Naive thymus-derived CD8-positive, alpha-beta T cell (primary cell): ENCODE measurements at places on chromosomes 1 and 21. TPM values are rescaled to one million over a fixed set of nuclear protein-coding genes. Genes with fewer than 3 reads are reported as not detected.

DNA sequence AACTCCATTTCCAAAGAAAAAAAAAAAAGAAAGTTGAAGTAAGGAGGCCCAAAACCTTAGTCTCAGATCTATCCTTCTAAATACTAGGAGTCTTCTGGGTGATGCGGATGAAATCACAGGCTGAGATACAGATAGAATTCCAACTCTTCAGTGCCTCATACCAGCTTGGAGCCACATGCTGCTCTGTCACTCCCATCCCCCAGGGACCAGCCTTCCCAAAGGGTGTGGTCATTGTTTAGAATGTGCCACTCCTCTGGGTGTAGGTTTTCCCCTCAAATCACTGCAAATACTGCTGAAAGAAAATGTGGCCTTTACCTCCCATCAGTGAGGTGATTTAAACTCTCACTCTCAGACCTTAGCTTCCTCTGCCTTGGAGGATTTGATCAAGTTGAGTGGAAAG is 112.9 kb downstream of the CDC7 start:
- DNase-seq = no peak

DNA sequence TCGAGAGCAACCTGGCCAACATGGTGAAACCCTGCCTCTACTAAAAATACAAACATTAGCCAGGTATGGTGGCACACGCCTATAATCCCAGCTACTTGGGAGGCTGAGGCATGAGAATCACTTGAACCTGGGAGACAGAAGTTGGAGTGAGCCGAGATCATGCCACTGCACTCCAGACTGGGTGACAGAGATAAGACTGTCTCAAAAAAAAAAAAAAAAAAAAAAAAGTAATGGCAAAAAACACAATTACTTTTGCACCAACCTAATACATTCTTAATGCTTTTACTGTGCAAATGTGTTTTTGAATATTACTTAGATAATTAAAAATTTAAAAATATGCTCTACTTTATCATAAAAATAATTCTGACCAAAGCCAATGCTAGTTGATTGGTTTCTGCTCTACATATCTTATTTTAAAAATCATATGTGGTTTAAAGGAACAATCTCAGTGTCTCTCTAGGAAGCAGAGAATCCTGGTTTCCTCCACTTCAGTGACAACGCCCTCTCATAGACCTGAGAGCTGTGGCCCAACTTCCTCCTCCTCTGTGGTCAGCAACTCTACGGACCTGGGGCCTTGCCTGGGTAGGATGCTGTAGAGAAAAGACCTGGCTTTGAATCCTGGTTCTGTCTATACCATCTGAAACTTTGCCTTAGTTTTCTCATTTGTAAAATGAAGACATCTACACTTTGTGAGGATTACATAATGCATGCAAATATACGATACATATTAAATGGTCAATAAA is 64.7 kb downstream of the TGFBR3 start:
- DNase-seq = no peak

GRCh38 chr1:32989160-32990050 is 24.8 kb upstream of the RNF19B start:
- no peak for DNase-seq

- DNase-seq = no peak
Measured at GRCh38 chr1:176391621-176392020, 71.4 kb upstream of the PAPPA2 start.

GRCh38 chr1:88753506-88753905 is 69.4 kb downstream of the PKN2 start:
- no peak for DNase-seq

DNA sequence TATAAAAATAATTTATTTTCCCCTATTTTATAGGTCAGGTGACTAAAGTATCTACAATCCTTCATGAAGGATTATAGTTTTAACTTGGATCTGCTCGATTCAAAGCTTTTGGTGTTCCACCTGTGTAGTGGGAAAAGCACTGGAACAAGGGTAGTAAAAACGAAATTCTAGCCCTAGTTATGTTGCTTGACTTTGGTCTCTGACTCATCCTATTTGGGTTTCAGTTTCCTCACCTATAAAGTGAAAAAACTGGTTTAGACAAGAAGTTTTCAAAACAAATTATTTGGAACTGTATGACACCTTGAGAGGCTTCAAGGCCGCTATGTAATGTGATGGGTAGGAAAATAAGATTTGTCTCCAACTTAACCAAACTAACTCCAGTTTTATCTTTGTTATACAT is 505.2 kb upstream of the ZRANB2 start:
- no peak for DNase-seq

DNA sequence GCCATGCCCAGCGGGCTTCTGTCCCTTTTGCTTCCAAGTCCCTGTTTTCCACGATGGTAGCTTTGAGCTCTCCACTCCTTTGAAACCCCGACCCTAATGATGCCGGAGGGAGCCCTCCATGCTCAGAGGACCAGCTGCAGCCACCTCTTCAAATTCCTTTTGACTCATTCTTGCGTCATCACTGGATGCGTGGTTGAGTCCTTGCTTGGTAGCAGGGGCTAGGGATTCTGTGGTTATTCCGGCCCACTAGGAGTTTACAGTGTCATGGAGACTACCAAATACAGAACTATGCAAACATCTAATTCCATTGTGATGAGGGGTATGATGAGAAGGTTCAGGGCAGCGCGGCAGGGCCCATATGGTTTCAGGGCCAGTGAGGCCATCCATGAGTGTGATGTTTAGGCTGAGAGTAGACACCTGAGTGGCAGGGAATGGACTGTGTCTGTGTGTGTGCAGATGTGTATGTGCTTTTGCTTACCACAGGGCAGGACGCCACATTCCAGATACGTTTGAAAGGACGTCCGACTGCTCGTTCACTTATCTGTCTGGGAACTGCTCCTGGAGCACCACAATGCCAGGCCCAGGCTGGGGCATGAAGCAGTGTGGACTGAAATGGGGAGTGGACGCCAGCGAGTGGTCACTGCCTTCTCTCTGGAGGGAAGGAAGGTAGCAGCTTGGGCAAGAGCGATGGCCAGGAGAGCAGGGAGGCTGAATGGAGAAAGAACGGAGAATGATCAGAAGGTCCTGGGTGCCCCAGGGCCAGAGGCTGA is 30.4 kb upstream of the ZBTB21 start:
- DNase-seq = no peak

DNA sequence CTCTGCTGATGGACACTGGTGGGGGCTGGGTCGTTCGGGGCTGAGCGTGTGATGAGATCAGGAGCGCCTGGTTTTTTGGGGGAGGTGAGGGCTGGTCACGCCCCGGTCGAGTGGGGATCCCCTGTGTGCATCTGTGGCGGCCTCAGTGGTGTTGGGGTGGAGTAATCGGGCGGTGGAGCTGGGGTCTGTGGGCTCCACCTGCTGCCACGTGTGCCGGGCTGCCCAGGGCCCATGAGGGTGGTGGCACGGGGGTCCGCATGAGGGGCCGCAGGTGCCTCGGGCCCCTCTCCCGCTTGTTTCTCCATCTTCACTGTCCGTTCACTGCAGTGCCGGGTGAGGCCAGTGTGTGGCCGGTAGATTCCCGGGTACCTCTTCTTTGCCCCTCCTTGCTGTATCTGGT is 17.2 kb downstream of the PRKCZ start:
- no peak for DNase-seq

DNA sequence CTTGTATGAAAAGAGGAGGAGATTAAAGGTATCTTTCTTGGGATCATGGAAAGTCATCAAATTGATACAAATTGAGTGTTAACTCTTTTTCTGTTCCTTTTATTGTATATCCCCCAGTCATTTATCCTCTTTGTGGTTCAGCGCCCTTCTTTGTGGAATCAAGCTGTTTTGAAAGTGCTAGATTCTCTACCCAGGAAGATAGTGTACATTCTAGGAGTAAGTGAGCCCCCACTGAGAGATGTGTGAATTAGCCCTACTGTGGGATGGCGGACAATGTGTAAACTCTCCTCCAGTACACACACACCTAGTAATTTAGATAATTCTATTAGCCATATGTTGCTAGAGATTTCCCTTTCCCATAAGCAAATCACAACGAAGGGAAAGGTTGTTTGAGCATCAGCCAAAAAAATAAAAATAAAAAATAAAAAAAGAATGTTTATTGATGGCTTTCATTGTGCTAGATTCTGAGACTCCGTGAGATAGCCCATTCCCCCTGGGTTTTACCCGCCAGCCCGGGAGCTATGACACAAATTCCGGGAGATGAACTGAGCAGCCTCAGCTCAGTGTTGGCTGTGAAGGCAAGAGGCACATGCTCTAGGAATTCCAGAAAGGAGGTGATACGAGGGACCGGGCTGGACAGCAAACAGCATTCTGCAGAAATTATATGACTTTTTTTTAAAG is 378.4 kb upstream of the RUNX1 start:
- DNase-seq = no peak

GRCh38 chr1:215023155-215023832 is 59.2 kb upstream of the KCNK2 start:
- DNase-seq = no peak

UBE2U gene
- polyA plus RNA-seq = not detected

OR2L5 gene
- not detected for polyA plus RNA-seq

RNU1-2 gene
- polyA plus RNA-seq = not detected

FMO3 gene
- not detected for polyA plus RNA-seq

SPATA17 gene
- polyA plus RNA-seq = not detected

TMEM82 gene
- polyA plus RNA-seq = not detected

C1orf232 gene
- polyA plus RNA-seq = not detected
